ENCODE measurements at places on chromosomes 2 and 18. TPM values are rescaled to one million over a fixed set of nuclear protein-coding genes. Genes with fewer than 3 reads are reported as not detected.

The CYRIA gene
- 3.3 TPM for polyA plus RNA-seq

The TXNDC2 gene
- polyA plus RNA-seq, result not detected

The SLC11A1 gene
- polyA plus RNA-seq, result 0.58 TPM

The RGPD4 gene
- polyA plus RNA-seq, result 0.03 TPM

The TMEM200C gene
- 1.4 TPM for polyA plus RNA-seq

The SP140 gene
- 1.3 TPM for polyA plus RNA-seq

The SAG gene
- polyA plus RNA-seq, result 0.13 TPM

The CD28 gene
- polyA plus RNA-seq, result 1.9 TPM

The KHK gene
- 47.9 TPM for polyA plus RNA-seq

The LOXL3 gene
- polyA plus RNA-seq, result 10.8 TPM

The SIGLEC15 gene
- polyA plus RNA-seq, result 0.50 TPM

The COL4A4 gene
- 48.6 TPM for polyA plus RNA-seq

The NEB gene
- polyA plus RNA-seq, result 30.6 TPM

The FNDC4 gene
- polyA plus RNA-seq, result 6.8 TPM

The SLC38A11 gene
- 6.6 TPM for polyA plus RNA-seq

The LIMS3 gene
- 2.4 TPM for polyA plus RNA-seq

The INHA gene
- 2.0 TPM for polyA plus RNA-seq

The CFAP53 gene
- 4.2 TPM for polyA plus RNA-seq

The LRRTM4 gene
- 1.4 TPM for polyA plus RNA-seq

The CXCR4 gene
- 45.7 TPM for polyA plus RNA-seq

The EMX1 gene
- polyA plus RNA-seq, result 37.9 TPM

The IL18R1 gene
- 3.2 TPM for polyA plus RNA-seq

The TCF23 gene
- 0.50 TPM for polyA plus RNA-seq

The KCNG2 gene
- 0.13 TPM for polyA plus RNA-seq

The GPR45 gene
- polyA plus RNA-seq, result not detected

The CMPK2 gene
- 4.0 TPM for polyA plus RNA-seq

The C1GALT1C1L gene
- polyA plus RNA-seq, result 4.1 TPM

The COX7A2L gene
- polyA plus RNA-seq, result 183 TPM

The RAB10 gene
- polyA plus RNA-seq, result 157 TPM

The DAW1 gene
- polyA plus RNA-seq, result 0.52 TPM

The NT5DC4 gene
- polyA plus RNA-seq, result 0.83 TPM

The CDH7 gene
- 17.2 TPM for polyA plus RNA-seq

The AKAIN1 gene
- polyA plus RNA-seq, result not detected

The MSH6 gene
- 107 TPM for polyA plus RNA-seq

The SCYGR5 gene
- polyA plus RNA-seq, result not detected

The REG3A gene
- polyA plus RNA-seq, result not detected

The RELCH gene
- 41.1 TPM for polyA plus RNA-seq

The LOXHD1 gene
- polyA plus RNA-seq, result 1.4 TPM

The BBS5 gene
- 17.0 TPM for polyA plus RNA-seq

The SPP2 gene
- not detected for polyA plus RNA-seq

The TGFA gene
- polyA plus RNA-seq, result 19.4 TPM

The TUBA3E gene
- 0.18 TPM for polyA plus RNA-seq

The C2orf92 gene
- polyA plus RNA-seq, result 25.4 TPM
